ENCODE measurements at places on chromosomes 4 and X. TPM values are rescaled to one million over a fixed set of nuclear protein-coding genes. Genes with fewer than 3 reads are reported as not detected.

DNA sequence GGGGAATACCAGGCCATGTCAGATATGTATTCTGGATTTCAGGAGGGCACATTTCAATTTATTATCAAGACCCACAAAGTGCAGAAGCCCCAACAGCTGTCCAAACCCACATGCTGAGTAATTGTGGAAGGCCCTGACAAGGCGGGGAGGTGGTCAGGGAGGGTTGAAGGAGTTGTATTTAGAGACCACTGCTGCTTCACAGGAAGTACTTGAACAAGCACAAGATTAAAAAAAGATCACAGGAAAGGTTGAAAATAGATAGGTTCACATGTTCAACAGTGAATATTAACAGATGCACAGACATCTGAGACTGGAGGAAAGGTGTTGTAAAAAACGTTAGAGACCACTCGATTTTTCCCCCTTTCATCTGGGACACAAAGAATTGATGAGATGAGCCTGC, 17.9 kb downstream of the ATP8A1 start:
- DNase-seq, result no peak

DNA sequence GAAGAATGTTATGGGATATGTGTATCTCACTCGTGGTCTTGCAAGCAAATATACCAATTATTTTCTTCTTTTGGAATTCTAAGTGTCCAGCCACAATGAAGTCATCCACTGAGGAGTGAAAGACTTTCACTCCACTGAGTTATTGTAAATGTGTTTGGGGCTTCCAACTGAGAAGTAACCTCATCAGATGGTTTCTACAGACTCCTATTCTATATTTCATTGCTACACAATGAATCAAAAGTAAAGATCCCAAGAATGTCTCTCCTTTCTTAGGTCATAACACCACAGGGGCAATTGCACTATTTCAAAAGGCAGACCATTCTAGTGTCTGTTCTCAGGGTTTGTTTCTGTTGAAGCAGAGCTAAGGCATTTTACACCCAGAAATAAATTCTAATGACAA, 12.3 kb upstream of the VCX2 start:
- DNase-seq, result no peak

- no peak for DNase-seq
These were observed 321.1 kb downstream of the NKX6-1 start for GRCh38 chr4:84177831-84178542.

- DNase-seq, result no peak
These were observed 21.3 kb downstream of the IL15 start for GRCh38 chr4:141657550-141658250.

DNA sequence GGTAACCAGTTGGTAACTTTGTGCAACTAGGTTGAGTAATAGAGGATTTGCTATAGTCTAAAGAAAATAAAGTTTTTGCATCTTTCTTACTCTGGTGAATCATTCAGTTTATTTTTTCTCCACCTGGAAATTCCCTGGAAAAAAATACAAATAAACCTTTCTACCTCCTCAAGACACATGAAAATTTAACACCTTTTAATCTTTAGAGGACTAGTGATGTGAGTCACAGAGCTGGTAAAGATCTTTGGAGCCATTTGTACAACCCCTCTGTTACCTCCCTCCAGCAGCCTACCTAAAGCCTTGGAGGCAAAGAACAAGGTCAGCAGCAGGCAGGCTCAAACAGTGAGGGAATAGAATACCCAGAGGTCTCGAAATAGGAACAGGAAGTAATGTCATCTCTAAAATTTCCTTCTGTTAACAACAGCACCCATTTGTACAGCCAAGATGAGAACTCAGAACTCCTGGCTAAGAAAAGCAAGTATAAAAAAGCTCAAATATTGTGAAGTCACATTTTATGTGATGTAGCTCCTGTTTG, 10.2 kb upstream of the MAOB start:
- DNase-seq, result no peak

DNA sequence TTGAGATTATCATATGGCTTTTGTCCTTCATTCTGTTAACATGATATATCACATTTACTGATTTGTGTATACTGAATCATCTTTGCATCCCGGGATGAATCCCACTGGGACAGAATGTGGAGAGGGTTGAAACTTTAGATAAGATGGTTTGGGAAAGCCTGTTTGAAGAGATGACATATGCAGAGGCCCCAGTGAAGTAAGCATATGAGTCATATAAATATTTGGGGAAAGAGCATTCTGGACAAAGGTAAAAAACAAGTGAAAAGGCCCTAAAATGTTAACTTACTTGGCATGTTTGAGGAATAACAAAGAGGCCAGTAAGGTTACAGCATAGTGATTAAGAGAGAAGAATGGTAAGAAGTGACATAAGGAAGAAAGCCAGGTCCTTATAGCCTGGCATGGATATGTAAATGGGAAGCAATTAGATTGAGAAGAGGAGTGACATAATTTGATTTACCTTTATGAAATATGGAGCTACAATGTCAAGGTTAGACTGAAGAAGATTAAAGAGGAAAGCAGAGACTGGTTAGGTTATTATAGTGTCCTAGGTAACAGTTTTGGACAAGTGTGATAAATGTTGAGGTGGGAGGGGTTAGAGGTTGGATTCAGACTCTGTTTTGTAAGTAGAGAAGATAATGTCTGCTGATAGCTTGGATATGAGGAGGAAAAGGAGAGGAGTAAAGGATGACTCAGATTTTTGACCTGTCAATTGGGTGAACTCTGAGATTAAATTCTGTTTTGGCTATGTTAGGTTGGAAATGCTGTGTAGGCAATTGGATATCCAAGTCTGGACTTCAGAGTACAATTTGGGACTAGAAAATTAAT, 54.6 kb upstream of the DRP2 start:
- no peak for DNase-seq

DNA sequence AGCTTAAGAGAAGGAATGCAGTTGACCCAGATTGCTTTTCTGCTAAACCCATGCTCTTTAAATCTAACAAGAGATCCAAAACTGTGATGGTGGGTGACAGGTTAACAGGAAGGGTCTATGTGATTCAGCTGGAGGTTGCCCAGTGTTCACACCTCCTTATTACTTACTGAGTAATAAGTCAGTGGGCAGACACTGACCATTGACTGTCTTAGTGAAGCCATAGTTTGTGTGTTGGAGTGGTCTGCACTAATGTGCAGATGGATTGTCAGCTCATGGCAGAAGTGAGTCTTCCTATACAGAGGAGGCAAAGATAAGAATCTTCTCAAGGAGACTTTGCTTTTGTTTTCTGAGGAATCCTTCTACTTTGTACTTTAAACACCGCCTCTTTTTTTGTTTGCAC, 15.2 kb upstream of the RUFY3 start:
- DNase-seq, result no peak

DNA sequence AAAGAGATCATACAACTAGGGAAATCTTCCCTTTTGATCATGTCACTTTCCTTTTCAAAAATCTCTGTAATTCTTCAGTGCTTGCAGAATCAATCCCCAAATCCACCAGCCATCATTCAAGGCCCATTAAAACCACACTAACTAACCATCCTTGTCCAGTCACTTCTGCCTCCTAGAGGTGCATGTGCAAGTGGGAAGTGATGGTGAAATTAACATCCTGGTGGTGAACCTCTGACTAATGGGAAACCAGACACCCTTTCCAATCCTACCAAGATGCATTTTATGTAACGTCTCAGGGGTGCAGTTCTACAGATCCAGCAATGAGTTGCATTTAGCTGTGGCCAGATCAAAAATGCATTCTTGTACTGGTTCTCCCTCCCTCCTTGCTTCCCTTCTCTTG, 341.8 kb downstream of the RAPGEF2 start:
- no peak for DNase-seq

Gene TMEM185A
- polyA plus RNA-seq, result 13.8 TPM

Gene VCX2
- not detected for polyA plus RNA-seq

Gene GPRASP1
- 2.7 TPM for polyA plus RNA-seq

Gene TMA16
- polyA plus RNA-seq, result 10.0 TPM

Gene CENPE
- 1.3 TPM for polyA plus RNA-seq

Gene FRMD7
- polyA plus RNA-seq, result not detected

Measured in SK-N-SH (cell line).